ENCODE measurements at places on chromosomes 4 and X.

GRCh38 chrX:34619920-34620319 is 37.2 kb downstream of the TMEM47 start:
- no peak for DNase-seq

DNA sequence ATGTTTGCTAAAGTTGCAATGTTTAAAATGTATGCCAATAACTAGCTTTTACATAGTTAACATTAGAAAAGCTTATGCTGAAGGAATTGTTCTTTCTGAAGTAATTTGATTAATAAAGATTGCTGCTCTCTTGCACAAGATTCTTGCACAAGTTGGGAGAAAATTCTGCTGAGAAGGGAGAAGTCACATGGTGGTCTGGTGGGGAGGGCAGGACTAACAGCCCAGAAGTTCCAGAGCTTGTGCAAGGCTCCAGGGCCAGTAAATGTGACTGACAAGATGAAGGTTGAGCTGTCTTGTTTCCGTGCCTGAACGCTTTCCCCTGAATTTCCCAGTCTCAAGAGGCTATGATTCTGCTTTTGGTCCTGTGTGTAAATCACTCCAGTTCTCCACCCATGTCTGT is 112.9 kb upstream of the VCX start:
- DNase-seq = no peak

GRCh38 chr4:3875466-3875865 is 109.3 kb downstream of the ADRA2C start:
- no peak for DNase-seq

GRCh38 chr4:82706349-82707000 is 92.1 kb downstream of the SCD5 start:
- DNase-seq = no peak

- no peak for DNase-seq
These were observed 230.6 kb downstream of the NSUN7 start for GRCh38 chr4:40980318-40980883.

- no peak for DNase-seq
These were observed 215.8 kb upstream of the SMIM31 start for GRCh38 chr4:164538097-164538496.

DNA sequence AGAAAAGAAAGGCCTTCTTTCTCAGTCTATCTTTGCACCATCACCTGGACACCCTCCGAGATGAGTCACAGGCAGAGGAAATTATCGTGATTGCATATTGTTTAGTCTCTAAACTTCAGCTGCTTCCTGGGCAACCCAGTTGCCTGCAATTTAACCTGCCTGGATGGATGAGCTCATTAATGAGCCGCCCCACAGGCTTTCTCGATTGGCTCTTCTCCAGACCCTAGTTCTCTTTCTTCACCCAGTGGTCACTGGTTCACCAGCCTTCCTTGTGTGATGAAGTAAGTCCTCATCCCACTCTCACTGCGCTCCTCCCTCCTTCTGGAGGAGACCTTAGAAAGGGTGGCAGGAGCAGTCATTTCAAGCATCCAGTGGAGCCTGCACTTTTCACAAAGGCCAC is 94.4 kb downstream of the SOWAHB start:
- DNase-seq = peak; percentile 36

GRCh38 chr4:166153548-166153947 is 280.5 kb downstream of the TLL1 start:
- DNase-seq = no peak

- no peak for DNase-seq
These were observed 110.9 kb downstream of the HDAC8 start for GRCh38 chrX:72461766-72462165.

GRCh38 chr4:117770269-117771102 is 263.8 kb upstream of the NDST3 start:
- no peak for DNase-seq

- DNase-seq = no peak
These were observed 118.5 kb upstream of the PABPC4L start for GRCh38 chr4:134320048-134320447.

GRCh38 chr4:54543088-54543795 is 114.5 kb upstream of the KIT start:
- no peak for DNase-seq

- no peak for DNase-seq
These were observed 163.9 kb downstream of the SLC7A11 start for GRCh38 chr4:138078253-138078652.

DNA sequence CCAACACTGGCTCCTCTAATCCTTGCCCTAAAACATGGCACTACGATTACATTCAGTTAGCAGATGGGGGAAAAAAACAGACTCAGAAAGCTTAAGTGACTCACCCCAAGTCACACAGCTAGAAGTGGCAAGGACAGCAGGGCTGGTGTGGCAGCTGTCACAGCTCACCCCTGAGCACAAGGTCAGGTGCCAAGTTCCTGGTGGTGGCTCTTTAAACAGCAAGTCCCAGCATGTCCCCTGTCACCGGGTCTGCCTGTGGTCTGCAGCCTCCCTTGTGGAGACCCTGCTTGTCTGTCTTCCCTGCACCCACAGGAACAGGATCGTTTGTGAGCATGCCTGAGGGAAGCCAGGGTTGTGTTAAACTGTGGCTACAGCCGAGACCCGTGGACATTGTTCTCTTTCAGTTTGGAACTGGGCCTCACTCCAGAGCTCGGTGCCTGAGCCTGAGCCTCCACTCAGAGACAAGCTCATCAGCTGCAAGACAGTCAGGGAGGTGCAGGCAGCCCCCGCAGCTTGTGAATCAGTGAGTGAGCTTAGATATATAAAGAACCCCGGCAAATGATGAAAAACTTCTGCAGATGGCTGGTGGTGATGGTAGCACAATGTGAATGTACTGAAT is 260.8 kb downstream of the BCOR start:
- no peak for DNase-seq

DNA sequence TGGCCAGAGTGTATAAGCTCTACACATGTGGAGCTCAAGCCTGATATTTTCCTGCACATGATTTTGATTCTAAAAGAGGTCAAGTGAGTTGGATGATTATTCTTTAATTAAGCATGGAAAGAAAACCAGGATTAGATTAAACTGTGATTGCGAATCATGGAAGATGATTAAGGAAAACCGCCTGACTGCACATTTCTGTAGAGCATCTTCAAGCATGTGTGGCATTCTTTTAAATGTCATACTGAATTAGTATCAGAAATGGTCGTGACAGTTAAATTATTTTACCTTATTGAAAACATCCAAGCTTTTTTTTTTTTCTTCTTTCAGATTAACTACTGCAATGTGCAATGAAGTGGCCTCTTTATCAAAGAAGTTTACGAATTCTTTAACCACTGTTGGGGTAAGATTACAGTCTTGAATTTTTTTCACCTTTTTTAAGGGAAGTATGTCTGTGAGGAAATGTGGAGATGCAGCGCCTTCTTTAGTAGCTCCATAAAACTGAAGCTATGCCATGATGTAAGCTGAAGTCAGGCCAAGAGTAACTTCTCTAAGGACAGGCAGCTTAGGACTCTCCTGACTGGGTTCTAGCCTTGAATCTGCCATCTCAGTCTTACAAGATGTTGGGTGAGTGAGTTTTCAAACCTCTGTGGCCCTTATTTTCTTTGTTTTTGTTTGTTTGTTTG is 67.9 kb downstream of the FAM114A1 start:
- no peak for DNase-seq

- no peak for DNase-seq
These were observed 59.5 kb upstream of the MSANTD1 start for GRCh38 chr4:3189459-3189858.

DNA sequence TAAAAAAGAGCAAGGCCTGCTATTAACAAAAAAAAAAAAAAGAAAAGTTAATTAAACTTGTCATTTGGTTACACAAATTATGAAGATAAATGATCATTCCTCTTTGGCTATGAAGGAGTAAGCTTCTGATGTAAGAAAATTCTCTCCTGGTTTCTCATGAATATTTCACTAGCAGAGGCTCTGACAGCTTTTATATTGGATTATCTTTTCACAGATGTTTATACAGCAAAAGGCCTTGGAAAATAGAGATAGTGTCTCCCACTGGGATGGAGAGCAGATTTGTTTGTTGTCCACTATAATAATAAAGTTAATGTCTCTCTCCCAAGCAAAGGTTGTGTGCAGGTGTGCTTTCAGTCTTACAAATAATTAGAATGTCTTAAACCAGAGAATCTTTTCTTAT is 40.7 kb upstream of the PDGFC start:
- DNase-seq = no peak

- no peak for DNase-seq
These were observed 35.9 kb downstream of the STK26 start for GRCh38 chrX:132058975-132059374.

- DNase-seq = no peak
These were observed 2.4 kb downstream of the RHOH start for GRCh38 chr4:40199179-40199670.

- no peak for DNase-seq
These were observed 631.1 kb upstream of the FAT1 start for GRCh38 chr4:187354740-187355139.

DNA sequence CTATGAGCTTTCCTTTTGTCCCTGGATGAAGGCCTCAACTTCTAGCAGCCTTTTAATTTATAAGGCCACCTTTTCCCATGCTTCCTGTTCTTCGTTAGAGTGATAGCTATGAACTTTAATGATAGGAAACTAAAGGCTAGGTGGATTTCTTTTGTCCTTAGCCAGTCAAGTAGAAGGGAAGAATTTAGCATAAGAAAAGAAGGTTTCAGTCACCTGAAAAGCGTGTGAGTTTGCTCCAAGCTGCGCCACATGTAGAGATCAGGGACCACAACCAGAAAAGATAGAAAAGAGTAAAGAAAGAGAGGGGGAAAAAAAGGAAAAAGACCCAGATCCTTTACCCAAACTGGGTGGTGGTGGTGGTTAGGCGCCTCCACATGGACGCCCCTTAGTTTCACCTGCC is 28.6 kb downstream of the LUZP4 start:
- DNase-seq = no peak

DNA sequence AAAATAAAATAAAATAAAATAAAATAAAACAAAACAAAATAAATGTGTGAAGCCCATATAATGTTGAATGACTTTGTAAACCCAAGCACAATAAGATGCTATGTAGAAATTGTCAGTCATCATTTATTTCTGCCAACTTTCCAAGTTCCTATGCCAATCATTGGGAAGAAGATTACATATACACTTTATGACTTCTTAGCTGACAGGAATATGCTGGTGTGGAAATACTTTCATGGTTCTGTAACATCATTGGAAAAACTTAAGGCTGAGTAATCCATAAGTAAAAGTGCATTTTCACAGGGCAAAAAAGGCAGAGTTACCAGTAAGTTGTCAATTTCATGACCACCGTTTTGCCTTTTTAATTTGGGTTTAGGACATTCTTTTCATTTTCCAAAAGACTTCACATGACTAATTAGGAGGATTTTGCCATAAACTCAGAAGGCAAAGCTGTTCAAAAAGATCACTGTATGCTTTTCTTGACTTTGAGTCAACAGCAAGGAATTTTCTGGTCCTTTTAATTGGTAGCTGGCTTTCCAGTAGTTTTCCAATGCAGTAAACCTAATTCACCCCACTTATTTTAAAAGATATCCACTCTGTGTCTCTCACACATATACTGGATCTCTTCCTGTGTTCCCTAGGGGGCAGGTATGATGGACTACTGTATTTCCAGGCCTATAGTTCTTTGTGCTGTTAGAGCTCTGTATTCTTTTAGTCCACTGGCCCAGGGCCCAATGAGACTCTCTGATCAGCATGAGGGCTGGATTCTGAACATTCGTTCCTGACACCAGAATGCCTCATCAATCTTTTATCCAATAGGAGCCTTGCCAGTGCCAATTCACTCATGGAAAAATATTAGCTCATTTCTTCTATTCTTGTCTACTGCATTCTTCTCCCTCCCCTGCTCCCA is 26.2 kb upstream of the SCRG1 start:
- no peak for DNase-seq

DNA sequence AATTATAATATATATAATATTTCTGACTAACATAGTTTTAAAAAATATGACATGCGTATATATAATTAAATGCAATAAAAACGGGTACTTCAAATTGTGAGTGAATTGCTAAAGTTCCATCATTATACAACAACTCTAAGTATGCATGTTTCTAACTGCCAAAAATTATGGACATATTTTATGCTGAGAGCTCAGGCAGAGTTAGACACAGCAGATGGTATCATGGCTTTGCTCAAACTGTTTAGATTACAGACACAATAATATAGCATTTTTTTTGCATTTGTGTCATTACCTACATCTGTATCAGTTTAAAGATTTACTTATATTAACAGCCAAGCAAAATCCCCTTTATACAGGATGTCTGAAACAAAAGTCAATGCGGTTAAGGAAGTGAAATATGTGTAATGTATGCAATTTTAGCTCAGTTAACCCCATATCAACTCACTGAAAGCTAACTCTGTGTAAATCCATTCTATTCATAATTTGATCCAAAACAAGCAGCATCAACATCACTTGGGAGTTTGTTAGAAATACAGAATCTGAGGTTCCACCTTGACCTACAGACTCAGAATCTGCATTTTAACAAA is 119.1 kb upstream of the CNKSR2 start:
- DNase-seq = no peak

- DNase-seq = no peak
These were observed 56.3 kb upstream of the CXCL8 start for GRCh38 chr4:73684097-73684496.

DNA sequence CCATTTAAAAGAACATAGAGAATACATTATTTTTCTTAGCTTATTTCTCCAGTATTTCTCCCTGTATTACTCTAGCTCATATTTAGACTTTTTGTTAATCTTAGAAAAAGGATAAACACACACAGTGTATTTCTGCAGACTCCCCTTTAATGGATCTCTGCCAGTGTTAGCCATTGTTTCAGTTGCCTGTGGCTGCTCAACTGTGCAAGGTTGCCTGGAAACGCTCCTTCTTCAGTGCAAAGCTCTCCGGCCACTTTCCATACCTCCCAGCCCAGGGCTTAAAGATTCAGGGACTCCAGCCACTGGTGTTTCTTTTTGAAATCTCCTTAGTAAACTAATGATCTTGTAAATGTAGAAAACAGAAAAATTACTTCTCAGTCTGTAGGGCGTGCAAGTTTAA is 104.9 kb downstream of the SLIT2 start:
- peak; percentile 32 for DNase-seq

DNA sequence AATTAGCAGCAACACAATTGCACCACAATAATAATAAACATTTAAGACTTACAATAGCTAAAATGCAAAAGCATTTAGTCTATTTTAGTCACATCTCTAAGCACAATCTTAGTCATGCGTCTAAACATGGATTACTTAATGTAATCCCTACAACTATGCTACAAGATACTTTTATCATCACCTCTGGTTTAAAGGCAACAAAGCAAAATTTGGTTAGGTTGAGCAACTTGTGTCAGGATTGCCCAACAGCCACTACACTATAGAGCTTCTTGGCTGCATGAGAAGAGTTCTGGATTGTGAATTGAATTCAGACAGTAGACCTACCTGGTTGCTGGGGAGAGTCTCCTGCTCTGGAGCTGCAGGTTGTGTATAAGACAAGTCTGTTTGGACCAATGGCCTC is 146.5 kb upstream of the PUDP start:
- DNase-seq = no peak

- DNase-seq = no peak
These were observed 276.3 kb downstream of the STPG2 start for GRCh38 chr4:97866821-97867556.

- no peak for DNase-seq
These were observed 6.6 kb upstream of the GBA3 start for GRCh38 chr4:22686141-22686540.
